ENCODE measurements at places on chromosomes 2 and 18.

DNA sequence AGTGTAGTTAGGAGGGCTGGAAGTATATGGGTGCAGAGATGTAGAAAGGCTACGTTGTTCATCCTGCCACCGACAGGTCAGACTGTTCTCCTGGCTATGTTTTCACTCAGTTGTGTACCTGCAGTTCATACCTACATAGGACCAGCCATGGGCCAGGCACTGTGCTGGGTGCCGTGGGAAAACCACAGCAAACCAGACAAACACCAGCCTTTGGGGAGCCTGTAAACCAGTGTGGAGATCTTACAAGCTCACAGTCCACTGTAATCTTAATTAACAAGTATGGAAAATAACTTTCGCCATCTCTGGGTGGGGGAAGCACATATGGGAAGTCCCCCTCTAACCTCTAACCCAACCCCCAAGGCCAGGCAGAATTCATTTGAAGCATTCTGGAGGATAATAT, 12.7 kb downstream of the NCK2 start:
- no peak for DNase-seq

GRCh38 chr2:126975671-126976655, 77.3 kb downstream of the TEX51 start:
- DNase-seq, result no peak

DNA sequence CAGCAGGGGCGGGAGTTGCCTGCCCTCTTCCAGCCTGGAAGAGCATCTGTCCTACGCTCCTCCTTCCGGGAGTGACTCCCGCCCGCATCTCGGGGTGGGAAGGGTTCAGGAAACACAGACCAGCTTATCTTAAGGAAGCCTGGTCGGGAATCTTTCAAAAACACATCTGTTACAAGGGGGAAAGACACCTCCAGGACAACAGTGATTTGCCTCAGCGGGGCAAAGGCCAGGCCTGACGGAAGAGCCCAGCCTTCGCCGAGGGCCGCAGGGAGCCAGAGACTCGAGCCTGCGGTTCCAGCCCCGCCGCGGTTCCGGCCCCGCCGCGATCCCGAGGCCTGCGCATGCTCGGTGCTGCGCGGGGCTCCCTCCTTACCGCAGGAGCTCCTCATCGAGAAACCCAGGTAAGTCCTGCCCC, 38.1 kb upstream of the TGIF1 start:
- no peak for DNase-seq

DNA sequence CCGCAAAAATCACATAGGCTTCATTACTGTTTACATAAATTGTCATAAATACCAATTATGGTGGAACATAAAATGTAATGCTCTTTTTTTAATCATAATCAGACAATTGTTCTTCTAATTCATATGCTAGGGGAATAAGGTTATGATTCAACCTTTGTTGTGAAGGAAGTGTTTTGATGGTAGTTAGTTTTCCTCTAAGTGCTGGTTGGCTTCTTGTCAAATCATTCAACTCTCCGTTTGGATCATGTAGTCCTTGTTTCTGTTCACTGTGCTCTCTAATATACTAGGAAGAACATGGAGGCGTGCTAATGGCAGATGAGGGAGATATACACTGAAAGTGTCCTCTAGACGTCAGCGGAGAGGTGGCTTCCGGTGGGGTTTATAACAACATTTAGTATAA, 1938.0 kb upstream of the PIK3C3 start:
- no peak for DNase-seq

- no peak for DNase-seq
Observed at GRCh38 chr2:219023045-219023605, 18.2 kb downstream of the CFAP65 start.

- no peak for DNase-seq
Observed at GRCh38 chr2:215799194-215799593, 214.2 kb downstream of the MREG start.

DNA sequence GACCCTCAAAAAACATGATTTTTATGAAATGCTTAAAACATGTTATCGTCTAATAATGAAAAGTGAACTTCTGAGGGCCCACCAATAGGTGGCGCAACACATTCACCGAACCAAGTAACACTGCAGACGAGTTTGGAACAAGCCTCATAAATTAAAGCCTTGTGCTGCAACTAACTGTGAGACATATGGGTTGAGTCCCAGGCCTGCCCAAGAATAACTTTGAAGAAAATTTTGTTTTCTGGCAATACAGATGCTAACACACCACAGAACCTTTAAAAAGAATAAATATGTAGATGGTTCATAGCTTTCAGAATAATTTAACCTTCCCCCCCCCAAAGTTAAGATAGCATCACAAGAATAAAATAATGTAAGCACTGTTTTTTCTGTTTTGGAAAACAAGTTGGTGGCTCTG, 285.9 kb downstream of the RNF144A start:
- DNase-seq, result peak; percentile 46

- no peak for DNase-seq
Observed at GRCh38 chr2:124437811-124438210, 412.7 kb downstream of the CNTNAP5 start.

GRCh38 chr2:71995067-71995665, 152.5 kb downstream of the CYP26B1 start:
- no peak for DNase-seq

DNA sequence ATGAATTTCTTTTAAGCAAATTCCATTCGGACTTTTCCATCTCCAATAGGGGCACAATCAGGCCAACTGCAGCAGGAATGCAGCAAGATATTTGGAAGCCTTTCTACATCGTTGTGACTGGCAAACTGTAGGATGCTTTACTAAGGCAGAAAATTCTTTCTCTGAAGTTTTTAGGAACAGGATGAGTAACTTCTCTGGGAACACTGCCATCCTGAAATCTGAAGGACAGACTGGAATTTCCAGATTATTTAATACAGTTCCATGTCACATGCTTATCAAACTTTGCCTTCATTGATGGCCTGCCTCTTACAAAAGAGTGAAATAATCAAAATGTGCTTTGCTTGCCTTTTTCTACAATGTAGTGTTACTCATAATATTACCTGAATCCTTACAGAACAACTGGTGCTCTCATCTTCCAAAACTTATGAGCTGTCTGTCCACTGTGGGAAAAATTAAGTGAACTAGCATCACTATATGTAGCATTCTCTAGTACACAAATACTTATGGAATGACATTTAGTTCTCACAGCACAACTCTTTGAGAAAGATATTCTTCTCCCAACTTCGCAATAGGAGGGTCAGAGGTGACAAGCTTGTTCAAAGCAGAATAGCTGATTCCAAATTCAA, 32.0 kb upstream of the MAP2 start:
- DNase-seq, result no peak

DNA sequence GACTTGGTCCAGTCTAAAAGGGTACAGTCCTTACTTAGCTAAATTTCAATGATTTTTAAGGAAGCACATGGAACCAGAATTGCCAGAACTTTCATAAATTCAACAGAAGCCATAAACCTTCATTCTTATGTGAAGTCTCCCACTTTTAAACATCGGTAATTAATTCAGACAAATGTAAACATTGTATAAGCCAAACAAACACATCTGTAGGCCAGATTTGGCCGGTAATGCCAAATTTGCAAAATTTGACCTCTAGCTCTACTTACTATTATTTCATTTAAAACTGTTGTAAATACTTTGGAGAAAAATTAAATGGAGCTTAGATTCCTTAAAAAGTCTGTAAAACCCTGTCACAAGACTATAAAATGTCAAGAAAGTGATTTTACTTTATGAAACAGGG, 83.2 kb upstream of the GALNT5 start:
- no peak for DNase-seq

GRCh38 chr2:8132351-8132831, 549.5 kb upstream of the ID2 start:
- DNase-seq, result no peak

GRCh38 chr2:58497168-58497567, 256.0 kb upstream of the FANCL start:
- no peak for DNase-seq

DNA sequence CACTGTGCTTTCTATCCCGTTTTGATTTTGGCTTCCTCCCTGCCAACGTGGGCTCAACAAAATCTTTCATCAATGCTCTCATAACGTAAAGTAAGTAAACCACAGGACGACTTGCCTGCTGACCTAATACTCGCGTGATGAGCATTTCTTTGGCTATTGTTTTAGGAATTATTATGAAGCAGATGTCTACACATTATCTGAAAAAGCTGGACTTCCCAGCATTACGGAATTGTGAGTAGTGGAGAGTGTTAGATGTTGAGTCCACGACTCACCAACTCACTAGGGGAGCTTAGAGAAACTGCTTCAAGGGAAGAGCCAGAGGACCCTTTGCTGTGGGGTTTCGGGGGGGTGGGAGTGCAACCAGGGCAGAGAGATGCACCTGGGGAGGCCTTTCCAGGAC, 21.9 kb downstream of the HJURP start:
- no peak for DNase-seq
